ENCODE measurements at places on chromosomes 1 and 21.

- no peak for DNase-seq
Observed at GRCh38 chr1:12549460-12550349, 68.3 kb downstream of the DHRS3 start.

DNA sequence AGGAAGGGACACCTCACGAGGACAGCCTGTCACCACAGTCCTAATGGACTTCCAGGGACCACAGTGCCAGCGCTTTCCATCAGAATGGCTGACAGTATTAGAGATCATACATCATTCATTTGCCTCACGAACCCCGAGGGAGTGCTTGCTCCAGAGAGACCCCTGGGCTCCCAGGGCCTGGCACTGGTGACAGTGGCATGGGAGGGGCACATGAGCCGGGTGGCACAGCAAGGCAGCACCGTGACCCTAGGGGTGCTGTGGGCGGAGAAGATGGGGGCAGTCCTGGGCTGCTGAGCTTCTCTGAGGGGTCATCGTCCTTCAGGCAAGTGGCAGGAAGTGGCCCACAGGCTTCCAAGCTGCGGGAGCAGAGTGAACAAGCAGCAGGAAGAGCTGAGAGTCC is 16.4 kb upstream of the TSPEAR start:
- DNase-seq = no peak

- DNase-seq = no peak
Observed at GRCh38 chr21:36803051-36803645, 104.2 kb downstream of the SIM2 start.

DNA sequence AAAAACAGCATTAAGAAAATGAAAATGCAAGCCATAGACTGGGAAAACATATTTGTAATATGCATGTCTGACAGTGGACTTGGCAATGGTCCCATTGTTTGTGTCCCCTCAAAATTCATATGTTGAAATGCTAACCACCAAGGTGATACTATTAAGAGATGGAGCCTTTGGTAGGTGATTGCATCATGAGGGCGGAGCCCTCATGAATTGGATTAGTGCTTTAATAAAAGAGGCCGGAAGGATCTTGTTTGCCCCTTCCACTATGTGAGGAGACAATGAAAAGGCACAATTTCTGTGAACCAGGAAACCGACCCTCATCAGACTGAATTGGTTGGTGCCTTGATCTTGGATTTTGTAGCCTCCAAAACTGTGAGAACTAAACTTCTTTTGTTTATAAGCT is 232.3 kb downstream of the GPR52 start:
- DNase-seq = no peak

GRCh38 chr21:38075833-38076587 is 159.8 kb upstream of the KCNJ6 start:
- DNase-seq = no peak

GRCh38 chr1:65319141-65319540 is 9.8 kb downstream of the DNAJC6 start:
- no peak for DNase-seq

GRCh38 chr1:63321785-63322113 is 618 bp upstream of the FOXD3 start:
- no peak for DNase-seq

DNA sequence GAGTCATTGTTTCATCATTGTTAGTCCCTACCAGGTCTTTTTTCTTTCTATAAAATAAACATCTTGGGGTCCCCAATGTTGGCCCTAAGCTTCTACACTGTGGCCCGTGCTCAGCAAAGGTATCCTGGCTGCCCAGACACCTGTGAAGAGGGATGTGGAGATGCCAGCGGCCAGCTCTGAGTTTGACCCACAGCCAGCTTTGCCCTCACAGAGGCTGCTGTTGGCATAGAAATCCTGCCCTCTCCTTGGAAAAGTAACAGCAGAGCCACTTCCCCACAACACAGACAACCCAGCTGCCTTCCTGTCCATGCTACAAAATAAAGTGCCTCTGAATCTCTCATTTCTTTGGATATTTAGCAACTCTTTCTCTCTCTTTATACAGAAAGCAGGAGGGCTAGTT is 6.0 kb downstream of the TRIM62 start:
- no peak for DNase-seq

DNA sequence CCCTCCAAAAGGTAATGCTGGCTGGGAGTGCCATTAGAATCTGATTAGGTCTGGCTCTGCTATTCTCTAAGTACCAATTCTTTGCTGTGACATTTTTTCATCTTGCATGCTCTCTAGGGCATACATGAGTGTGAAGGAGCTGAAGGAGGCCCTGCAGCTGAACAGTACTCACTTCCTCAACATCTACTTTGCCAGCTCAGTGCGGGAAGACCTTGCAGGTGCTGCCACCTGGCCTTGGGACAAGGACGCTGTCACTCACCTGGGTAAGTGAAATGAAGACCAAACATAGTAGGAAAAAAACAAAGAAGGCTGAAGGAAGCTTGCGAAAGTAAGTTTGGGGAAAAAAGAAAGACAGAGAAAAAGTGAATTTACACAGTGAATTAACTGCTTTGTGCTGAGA is 207.9 kb downstream of the PAPPA2 start:
- peak; percentile 48 for DNase-seq

- no peak for DNase-seq
Observed at GRCh38 chr1:239795304-239795703, 296.4 kb upstream of the FMN2 start.

- no peak for DNase-seq
Observed at GRCh38 chr1:153649137-153649862, 9.2 kb upstream of the SNAPIN start.

GRCh38 chr1:1619917-1620361 is 4.6 kb downstream of the MIB2 start:
- DNase-seq = no peak

DNA sequence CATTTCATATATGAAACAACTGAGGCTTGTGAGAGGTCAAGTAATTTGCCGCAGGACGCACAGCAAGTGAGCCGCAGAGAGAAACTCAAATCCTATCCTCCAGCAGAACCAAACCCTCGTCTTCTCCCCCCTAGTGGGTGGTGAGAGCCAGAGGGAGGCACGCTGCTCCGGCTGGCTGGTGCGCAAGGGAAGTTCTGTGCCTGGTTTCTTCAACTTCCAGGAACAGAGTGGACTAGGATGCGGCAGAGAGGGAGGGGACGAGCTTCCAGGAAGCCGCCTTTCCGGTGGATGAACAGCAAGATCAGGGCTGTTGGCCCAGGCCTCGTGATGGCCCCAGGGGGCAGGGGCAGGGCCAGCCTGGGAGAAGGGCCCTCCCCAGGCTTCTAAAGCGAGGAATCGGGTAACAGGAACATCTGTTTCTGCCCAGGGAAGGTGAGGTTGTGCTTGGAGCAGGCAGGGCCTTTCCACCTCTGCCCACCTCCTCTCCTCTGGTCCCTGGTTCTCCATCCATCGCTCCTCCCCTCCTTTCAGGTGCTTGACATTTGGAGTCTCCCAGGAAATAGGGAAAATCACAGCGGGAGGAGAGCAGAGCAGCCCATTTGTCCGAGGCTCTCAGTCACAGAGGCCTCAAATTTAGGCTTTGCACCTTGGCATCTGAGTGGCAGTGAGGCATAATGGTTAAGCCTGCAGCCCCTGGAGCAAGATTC is 16.8 kb upstream of the PDIK1L start:
- DNase-seq = no peak

DNA sequence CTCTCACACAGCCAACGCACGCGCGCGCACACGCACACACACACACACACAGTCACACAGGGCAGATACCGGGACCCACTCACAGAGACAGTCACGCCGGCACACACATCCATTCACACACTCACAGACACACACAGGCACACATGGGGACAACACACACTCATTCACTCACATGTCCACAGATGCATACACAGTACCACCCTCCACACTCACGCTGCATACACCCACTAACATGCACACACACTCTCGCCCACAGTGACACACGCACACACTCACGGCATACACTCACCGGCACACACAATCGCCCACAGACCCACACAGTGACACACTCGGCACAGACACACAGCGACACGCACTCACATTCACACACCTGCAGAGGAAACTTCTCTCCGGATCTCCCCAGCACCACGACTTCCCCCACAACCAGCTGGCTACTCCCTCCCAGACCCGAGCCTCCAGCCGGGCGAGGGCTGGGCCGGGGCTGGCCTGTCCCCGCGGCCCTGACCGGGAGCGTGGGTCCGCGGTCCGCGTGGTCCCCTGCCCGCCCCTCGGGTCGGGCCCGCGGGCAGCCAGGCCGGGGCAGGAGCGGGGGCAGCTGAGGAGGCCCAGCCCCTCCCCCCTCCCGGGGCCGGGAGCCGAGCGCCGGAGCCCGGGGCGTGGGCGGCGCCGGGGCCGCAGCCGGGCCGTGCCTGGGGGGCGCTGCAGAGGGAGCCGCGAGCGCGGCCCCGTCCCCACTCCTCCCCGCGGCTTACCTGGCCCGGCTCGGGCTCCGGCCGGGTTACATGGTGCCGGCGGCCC is 552 bp downstream of the DLGAP3 start:
- no peak for DNase-seq

DNA sequence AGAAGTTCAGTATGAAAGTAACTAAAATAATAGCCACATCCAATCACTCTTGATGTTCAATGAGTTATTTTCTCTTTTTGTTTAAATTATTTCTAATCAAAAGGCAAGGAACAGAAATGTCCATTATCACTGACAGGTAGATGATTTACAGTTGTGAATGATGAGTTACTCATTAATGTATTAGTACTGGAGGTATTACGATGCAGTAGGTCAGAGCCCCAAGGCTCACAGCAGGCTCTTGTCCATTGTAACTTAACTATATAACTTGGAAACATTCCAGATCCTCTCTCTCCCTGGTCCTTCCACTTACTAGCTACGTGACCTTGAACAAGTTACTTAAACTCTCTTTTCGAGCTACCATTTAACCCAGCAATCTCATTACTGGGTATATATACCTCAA is 39.5 kb downstream of the CRB1 start:
- no peak for DNase-seq

GRCh38 chr1:150999051-150999674 is 7.5 kb downstream of the MINDY1 start:
- peak; percentile 78 for DNase-seq

DNA sequence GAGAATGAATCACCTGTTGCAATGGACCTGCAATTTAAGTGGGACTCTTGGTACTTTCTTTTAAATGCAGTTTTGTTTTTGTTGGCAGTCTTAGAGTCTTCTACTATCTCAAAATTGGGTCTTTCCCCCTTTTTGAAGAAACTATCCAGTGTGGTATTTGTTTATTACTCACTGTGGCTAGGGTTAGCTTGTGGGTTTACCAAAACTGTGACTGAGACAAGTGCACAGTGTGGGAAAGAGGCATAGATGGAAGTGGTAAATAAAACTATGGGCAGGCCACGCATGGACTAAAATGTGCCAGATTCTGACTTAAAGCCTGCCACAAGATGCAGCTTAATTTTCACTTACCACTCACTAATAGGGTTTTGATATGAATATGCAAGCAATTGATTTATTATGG is 1441.7 kb downstream of the PLA2G4A start:
- DNase-seq = no peak

GRCh38 chr1:41768583-41768982 is 150.1 kb downstream of the HIVEP3 start:
- peak; percentile 96 for DNase-seq

- DNase-seq = no peak
Observed at GRCh38 chr1:211132721-211133392, 1.1 kb downstream of the KCNH1 start.

DNA sequence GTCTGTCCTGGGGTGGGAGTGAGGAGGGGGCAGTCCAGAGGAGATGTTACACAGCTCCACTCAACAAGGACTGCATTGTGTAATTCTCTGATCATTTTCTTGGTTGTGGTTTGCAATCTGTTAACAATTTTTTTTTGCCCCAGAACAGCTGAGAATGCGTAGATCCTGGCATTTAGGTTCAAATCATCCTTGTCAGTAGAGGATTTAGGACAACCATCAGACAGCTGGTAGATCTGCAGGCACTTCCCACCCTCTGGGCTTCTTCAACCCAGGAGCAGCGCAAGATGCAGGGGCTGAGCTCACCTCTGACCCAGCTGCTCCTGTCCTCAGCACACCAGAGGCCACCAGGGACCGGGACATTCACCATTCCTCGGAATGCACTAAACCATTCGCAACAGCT is 13.5 kb downstream of the BCAR3 start:
- DNase-seq = no peak

GRCh38 chr1:22089134-22089571 is 36.6 kb downstream of the CDC42 start:
- no peak for DNase-seq

GRCh38 chr1:226872437-226872836 is 2.0 kb downstream of the PSEN2 start:
- no peak for DNase-seq

DNA sequence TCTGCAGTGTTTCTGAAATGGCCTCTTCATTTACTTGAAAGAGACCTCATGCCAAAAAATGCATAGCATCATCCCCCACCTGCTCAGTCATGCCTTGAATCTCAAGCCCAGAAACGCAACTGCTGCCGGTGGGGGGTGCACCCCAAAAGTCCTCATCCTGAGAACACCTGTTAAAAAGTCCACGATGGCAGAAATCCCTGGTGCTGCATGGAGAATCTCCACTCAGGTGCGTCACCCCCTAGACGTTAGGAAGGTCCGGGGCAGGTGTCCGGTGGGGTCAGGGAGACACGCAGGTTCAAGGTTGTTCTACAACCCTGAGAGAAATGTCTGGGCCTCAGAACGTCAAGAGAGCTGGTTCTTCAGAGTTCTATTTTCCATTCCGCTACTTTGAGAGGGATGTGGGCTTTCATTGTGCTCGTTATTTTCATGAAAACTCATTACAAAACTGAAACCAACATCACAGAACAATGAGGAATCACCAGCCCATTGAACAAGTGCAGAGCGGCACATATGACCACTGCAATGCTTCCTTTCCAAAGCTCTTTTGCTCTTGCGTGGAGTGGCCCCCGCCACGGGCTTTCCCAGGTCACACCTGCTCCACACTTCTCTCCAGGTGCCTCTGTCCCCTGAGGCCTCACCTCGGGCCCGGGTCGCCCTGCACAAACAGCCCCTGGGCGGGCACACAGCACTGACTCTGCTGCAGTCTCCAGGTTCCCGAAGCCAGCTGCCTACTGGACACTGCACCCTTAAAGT is 201.9 kb downstream of the TOMM20 start:
- DNase-seq = peak; percentile 81

DNA sequence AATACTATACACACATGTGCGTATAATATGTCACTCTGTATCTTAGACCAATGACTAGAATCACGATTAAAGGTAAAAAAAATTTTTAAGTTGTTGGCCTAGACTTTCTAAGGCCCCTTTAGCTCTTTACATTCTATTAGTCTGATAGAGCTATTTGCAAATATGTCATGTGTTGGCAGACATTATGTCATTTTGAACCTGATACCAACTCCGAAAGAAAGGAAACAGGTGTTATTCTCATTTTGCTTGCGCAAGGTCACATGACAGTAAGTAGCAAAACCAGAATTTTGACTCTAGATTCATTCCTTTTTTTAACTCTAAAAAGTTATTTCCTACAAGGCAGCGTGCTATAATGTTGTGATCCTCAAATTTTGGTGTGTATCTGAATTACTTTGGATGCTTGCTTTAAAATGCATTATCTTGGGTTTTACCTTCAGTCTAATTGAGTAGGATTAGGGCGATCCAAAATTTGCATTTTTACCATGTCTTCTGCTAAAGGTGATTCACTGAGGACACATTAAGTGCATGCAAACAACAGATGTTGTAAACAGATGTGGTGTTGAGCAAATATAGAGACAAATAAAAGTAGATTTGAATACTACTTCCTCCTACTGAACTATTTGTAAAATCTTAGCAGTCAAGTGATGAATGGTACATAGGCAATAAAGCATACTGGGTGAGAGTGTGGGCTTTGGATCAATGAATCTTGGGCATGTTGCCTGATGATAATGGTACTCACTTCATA is 63.5 kb upstream of the KIAA1614 start:
- peak; percentile 7 for DNase-seq

GRCh38 chr1:232327269-232327668 is 302.7 kb downstream of the SIPA1L2 start:
- DNase-seq = no peak

GRCh38 chr1:173354937-173355280 is 122.2 kb upstream of the PRDX6 start:
- no peak for DNase-seq
